Mammary microvascular endothelial cell (primary cell): ENCODE measurements at places on chromosomes 12 and 14. TPM values are rescaled to one million over a fixed set of nuclear protein-coding genes. Genes with fewer than 3 reads are reported as not detected.

Gene SPTSSA
- total RNA-seq, result 13.5 and 14.8 TPM in 2 replicates

Gene GLIPR1L2
- total RNA-seq, result 0.05 and 0.07 TPM in 2 replicates

Gene GPD1
- not detected in 2 replicates for total RNA-seq

Gene NAP1L1
- total RNA-seq, result 308 and 396 TPM in 2 replicates

Gene ADAM21
- total RNA-seq, result 0.07 TPM in 1 of 2 replicates, not detected in the other

Gene PPP2R5E
- 15.1 and 19.0 TPM in 2 replicates for total RNA-seq

Gene POLE2
- total RNA-seq, result 19.9 and 27.1 TPM in 2 replicates

Gene GRIP1
- not detected in 2 replicates for total RNA-seq

Gene USP44
- total RNA-seq, result 0.44 and 0.60 TPM in 2 replicates

Gene TMEM116
- 0.74 and 1.1 TPM in 2 replicates for total RNA-seq

Gene RNU4-1
- total RNA-seq, result under 0.01 TPM in 2 replicates

Gene IGFBP6
- 222 and 277 TPM in 2 replicates for total RNA-seq

Gene SCN8A
- 0.53 and 1.1 TPM in 2 replicates for total RNA-seq

Gene APOF
- not detected in 2 replicates for total RNA-seq
